ENCODE measurements at places on chromosomes 16 and 17. TPM values are rescaled to one million over a fixed set of nuclear protein-coding genes. Genes with fewer than 3 reads are reported as not detected.

MT2A gene
- total RNA-seq: 4.2 TPM

TBC1D3B gene
- 2.0 TPM for total RNA-seq

CHST4 gene
- total RNA-seq: under 0.01 TPM

SKAP1 gene
- total RNA-seq: 0.49 TPM

ALDH3A1 gene
- 0.49 TPM for total RNA-seq

MXRA7 gene
- 35.7 TPM for total RNA-seq

MBTPS1 gene
- total RNA-seq: 54.1 TPM

GLIS2 gene
- total RNA-seq: 5.7 TPM

CTRB1 gene
- total RNA-seq: not detected

C17orf78 gene
- not detected for total RNA-seq

GJD3 gene
- not detected for total RNA-seq

TAC4 gene
- not detected for total RNA-seq

HP gene
- total RNA-seq: 0.74 TPM

SEPTIN12 gene
- total RNA-seq: not detected

TBC1D16 gene
- total RNA-seq: 20.9 TPM

GAS2L2 gene
- total RNA-seq: 0.25 TPM

CCDC78 gene
- total RNA-seq: 2.5 TPM

COASY gene
- total RNA-seq: 7.1 TPM

ALOX15 gene
- total RNA-seq: under 0.01 TPM

All from temporal lobe (tissue), 4 donors.